Brain pericyte (primary cell): ENCODE measurements at places on chromosomes 7 and 10.

GRCh38 chr10:49071160-49071761 lies 44.1 kb downstream of the VSTM4 start:
- no peak for DNase-seq

GRCh38 chr7:87032604-87033339 lies 26.7 kb downstream of the ELAPOR2 start:
- DNase-seq = no peak

GRCh38 chr10:26844396-26844975 lies 16.3 kb downstream of the ABI1 start:
- no peak for DNase-seq

- DNase-seq = no peak
These were observed 1.8 kb downstream of the CYP3A43 start for GRCh38 chr7:99829524-99830160.

GRCh38 chr7:107661081-107661864 lies 645 bp downstream of the SLC26A4 start:
- DNase-seq = no peak

DNA sequence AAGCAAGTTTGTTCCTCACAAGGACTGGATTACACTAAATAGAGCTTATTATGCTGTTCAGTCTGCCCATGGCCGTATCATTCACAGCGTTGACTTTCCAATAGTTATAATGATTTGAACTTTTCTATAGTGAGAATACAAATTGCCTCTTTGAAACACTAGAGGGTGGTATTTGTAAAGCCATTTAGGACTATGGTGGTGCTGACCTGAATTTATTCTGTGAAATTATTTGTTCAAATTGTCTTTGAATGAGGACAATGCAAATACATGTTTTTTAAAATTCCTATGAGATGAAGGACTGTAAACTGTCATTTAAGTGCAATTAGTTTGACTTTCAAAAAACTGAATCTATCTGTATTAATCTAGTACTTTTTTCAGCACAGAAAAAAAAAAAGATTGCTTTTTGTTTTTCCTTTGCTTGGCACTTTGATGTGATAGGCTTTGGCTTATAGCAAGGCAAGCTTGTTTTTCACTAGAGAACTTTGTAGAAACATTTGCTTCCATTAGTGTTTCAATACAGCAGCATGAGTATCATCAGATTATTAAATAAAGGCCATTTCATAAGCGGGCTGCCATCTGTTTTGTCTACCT lies 122.7 kb upstream of the TMEM229A start:
- no peak for DNase-seq

GRCh38 chr7:5541087-5541992 lies 117.7 kb upstream of the TNRC18 start:
- DNase-seq = no peak

DNA sequence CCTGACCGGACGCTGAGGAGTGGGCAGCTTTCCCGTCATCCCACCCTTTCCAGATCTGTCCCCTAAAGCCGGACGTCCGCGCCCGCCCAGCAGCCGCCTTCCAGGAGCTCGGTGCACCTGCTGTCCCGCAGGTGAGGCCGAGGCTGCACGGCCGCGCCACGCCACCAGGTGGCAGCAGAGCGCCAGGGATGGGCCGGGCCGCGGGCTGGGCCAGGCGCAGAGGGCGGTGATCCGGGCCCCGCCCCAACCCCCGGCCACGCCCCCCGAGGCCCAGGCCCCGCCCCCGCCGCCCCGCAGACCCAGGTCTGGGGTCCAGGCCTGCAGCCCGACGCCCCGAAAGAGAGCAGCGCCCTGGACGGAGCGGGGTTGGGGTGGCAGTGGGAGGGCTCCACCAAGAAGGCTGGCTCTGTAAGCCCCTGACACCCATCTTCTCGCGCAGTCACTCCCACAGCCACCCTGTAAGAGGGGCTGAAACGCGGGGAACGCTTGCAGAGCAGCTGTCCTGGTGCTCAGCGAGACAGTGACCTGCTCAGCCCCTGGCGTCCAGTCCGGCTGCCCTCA lies 32.2 kb downstream of the FOXL3 start:
- no peak for DNase-seq

DNA sequence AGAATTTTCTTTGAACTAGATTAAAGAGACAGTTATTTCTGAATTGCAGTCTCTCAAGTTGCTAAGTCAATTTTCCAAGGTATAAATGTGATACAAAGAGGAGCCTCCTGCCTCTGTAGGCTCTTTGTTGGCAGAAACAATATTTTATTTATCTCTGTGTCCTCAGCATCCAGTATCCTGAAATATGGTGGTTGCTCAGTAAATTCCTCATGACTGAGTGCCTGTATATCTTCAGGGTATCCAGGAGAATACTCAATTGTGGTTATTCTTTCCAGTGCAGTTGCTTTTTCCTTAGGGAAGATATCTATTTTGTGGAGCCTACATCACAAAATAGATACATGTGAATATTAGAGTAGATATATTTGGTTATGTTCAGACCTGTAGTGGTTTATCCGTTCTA lies 144.8 kb upstream of the FERD3L start:
- no peak for DNase-seq

DNA sequence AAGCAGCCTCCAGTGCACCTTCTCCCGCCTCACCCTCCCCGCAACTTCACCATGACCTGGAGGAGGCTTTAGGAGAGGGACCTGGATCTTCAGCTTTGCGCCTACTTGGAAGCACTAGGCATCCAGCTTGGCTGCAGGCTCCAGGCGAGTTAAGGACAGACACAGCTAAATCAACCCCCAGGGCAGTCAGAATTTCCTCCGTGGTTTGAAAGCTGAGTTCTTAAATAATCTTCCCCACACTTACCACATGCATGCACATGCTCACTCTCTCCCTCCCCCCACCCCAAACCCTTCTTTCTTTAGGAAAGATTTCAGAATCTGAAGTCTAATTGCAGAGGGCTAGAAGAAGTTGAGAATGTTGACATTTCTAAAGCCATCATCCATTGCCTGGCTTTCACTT lies 36.7 kb upstream of the LRRC4 start:
- DNase-seq = no peak

- no peak for DNase-seq
These were observed 31.1 kb upstream of the TOMM7 start for GRCh38 chr7:22853674-22854157.

- DNase-seq = no peak
These were observed 131.9 kb upstream of the PCGF5 start for GRCh38 chr10:91088300-91089140.

- no peak for DNase-seq
These were observed 287.0 kb upstream of the AOAH start for GRCh38 chr7:37011151-37011890.

- no peak for DNase-seq
These were observed 73.2 kb downstream of the NKX6-2 start for GRCh38 chr10:132712743-132713142.

DNA sequence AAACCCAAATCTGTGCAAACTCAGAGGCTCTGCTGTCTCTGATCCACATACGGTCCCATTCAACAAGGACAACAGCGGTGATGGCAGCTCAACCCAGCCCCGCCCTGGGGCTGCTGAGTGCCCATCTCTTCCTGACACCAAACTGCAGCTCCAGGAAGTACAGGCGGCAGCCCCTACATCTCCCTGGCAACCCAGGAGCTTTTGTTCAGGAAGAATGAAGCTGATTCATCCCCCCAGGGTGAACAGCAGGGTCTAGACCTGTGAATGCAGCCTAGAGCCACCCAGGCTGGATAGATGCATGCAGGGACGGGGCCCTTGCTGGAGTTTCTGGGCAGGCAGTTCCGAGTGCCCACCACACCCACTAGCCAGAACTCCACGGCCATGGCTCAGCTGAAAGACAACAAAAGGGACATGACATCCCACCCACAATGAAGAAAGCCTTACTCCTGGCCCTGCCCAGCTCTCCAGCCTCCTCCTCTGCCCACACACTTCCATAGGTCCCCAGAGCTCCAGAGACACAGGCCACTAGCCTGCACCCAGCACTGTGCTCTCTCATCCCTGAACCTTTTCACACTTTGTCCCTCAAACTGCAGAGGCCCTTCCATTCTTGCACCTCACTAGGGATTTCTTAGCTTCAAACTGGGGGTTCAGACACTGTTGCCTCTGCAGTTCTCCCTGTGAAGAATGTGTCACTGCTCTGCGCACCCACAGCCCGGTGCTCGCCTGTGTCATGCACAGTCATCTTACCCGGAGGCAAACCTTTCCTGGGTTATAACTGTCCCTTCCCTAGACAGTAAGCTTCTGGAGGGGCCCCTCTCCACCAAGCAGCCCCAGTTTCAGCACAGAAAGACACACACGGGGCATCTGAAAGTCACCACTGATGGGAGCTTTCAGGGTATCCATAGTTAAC lies 99.1 kb downstream of the GRID1 start:
- no peak for DNase-seq

DNA sequence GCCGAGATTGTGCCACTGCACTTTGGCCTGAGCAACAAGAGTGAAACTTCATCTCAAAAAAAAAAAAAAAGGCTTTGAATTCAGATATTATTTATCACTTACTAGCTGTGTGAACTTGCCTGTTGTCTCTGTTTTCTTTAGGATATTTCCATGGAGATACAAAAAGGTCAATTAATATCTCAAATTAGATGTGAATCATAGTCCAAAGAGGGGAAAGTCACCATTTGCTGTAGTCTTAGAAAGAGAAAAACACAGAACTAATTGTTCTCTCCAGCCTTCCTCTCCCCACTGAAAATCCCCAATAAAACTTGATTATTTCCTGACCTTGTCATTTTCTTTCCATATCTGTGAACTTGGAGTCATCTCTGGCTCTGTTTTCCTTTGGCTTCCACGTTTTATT lies 21.2 kb downstream of the HEPACAM2 start:
- no peak for DNase-seq

DNA sequence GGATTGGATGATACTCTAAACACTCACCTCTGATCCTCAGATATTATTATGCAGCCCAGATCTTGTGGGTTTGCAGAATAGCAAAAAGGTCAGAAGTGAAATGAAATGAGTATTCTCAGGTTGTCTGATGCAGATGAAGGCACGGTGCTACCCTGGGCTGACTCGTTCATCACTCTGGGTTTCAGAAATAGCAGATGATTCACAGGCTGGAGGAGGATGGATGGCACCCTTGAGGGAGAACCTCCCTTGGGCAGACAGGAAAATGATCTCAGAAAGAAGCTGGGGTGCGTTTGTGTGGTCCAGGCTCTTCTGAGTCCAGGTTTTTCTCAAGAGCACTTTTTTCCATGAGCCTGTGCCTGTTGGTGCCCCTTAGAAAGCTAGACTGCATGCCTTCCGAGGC lies 515.8 kb upstream of the MKI67 start:
- no peak for DNase-seq

GRCh38 chr7:141281311-141281710 lies 207.4 kb downstream of the TMEM178B start:
- no peak for DNase-seq

- no peak for DNase-seq
These were observed 10.4 kb upstream of the FGFR2 start for GRCh38 chr10:121608469-121609190.

DNA sequence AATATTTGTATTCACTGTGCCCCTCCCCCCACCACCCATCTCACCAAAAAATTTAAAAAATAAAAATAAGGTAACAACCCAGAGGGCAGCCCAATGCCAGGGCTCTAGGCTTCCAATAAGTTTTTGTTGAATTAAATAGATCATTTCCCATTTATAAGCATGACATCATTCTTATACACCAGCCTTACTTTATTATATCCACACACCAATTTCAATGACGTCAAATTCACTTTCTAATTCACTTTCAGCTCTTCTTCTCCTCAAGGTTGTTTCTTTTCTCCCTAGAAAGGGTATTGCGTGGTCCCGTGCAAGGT lies 1.2 kb upstream of the DKK1 start:
- no peak for DNase-seq

GRCh38 chr7:9192969-9193368 lies 759.6 kb downstream of the NXPH1 start:
- DNase-seq = no peak

GRCh38 chr7:34124765-34125164 lies 219.4 kb downstream of the BMPER start:
- DNase-seq = no peak

DNA sequence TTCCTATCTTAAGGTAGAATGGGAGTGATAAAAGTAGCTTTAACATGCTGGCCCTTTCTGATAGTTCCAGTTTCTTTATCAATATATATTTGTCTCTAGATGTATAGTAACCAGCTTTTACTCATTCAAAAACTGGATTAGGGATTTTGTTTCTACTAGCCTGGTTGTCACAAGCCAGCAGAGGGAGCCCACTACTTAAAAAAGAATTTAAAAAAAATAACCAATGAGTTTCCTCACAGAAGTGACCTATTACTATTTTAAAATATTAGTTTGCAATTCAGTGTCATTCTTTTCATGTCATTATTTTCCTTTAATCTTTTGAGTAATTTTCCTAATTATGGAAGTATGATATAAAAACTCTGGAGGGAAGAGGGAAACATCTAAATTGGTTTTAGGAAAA lies 142.1 kb downstream of the PHTF2 start:
- no peak for DNase-seq

DNA sequence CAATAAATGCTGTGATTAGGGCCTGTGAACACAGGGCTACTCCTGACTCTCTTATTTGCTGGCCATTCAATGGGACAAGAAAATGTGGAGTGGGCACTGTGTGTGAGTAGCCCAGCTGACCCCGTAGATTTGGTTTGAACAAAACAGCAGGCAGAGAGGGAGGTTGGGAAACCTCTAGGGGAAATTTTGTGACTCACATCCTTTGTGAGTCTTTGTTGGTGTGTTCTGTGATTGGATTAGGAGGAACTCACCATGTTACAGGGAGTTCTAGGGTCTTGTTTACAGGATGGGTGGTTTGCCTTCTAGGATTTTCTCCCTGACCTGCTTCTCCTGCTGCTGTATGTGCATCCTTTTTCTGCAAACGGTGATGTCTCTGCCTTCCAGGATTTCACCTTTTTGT lies 128.3 kb upstream of the MKI67 start:
- no peak for DNase-seq

GRCh38 chr7:72493850-72494661 lies 81.9 kb upstream of the CALN1 start:
- DNase-seq = no peak

- no peak for DNase-seq
These were observed 272.4 kb downstream of the ETV1 start for GRCh38 chr7:13717031-13717430.

DNA sequence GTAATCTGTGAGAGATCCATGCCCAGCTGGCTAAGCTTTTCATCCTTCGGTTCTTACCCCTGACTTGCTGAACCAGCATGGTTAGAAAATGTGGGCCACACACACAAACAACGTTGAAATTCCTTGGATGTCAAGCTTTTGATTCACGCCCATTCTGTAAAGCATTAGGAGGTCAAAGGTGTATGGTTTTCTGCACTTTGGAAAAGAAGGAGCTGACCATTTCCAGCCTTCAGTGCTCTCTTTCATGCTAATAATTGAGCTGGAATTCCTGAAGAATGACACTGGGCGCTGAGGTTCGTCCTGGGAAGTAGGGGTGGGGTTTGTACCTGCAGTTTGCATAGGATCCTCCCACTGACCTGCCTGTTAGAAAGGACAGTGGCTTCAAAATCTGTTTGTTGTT lies 23.1 kb downstream of the KLF6 start:
- no peak for DNase-seq
